ENCODE measurements at places on chromosomes 6 and 20. TPM values are rescaled to one million over a fixed set of nuclear protein-coding genes. Genes with fewer than 3 reads are reported as not detected.

DNA sequence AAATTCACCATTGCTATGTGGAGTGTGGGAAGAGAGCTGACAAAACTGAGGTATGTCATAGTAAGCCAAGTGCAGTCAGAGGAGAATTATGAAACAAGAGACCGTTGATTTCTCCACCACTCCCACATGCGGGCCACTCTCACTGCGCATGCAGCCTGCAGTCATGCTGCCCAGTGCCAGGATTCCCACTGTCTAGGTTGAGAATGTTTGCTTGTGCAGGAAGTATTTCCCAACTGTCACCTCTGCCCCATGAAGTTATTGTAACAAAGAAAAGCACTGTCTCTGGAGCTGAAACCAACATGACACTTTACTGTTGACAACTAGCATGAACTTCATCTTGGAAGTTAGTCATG, 18.7 kb upstream of the SFT2D1 start:
- no peak overlapping the region for H3K4me3 ChIP-seq
- H3K27me3 ChIP-seq: peaks cover 9% of the 10 kb centered on the region
- H3K27ac ChIP-seq: no peak overlapping the region

DNA sequence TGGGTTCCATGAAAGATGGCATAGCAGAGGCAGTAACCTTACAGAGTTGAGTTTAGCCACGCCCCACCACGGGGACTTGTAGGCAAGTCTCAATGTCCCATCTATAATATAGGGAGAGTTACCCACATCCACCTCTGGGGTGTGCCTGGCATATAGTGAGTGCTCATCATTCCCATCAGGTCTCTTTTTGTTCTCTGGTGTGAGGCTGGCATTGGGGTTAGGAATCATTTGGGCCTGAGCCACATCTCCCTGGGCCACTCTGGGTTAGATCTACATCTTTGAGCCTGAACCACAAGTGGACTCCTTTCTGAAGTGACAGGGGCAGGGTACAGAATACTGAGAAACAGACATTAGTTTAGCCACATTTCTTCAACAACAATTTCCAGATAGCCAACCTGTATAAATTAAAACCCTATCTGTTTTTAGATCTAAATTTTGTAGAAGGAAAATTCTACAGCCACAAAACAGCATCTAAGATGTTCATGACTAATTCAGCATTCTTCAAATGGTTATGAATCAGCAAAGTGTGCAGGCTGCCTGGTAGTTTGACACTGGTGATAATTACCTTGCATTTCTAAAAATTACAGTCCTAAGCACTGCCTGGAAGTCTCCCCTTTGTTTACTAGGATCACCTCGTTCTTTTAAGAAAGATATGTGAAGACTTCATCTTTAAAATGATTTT, 20.1 kb downstream of the RNF24 start:
- peaks cover 5% of the 10 kb centered on the region for H3K4me1 ChIP-seq
- no peak overlapping the region for H3K4me3 ChIP-seq
- H3K27me3 ChIP-seq: no peaks in the 10 kb centered on the region
- H3K27ac ChIP-seq: peak overlapping the region; percentile 2
- DNase-seq: no peak

Gene SLC4A11
- total RNA-seq: 22.7 TPM

Gene ADGRF1
- 39.6 TPM for total RNA-seq

GRCh38 chr20:53828682-53829254, 235.1 kb upstream of the ZNF217 start:
- peak; percentile 29 for DNase-seq
- peak overlapping the region; percentile 97 for H3K27ac ChIP-seq
- no peaks in the 10 kb centered on the region for H3K27me3 ChIP-seq
- H3K36me3 ChIP-seq: no peaks in the 10 kb centered on the region

DNA sequence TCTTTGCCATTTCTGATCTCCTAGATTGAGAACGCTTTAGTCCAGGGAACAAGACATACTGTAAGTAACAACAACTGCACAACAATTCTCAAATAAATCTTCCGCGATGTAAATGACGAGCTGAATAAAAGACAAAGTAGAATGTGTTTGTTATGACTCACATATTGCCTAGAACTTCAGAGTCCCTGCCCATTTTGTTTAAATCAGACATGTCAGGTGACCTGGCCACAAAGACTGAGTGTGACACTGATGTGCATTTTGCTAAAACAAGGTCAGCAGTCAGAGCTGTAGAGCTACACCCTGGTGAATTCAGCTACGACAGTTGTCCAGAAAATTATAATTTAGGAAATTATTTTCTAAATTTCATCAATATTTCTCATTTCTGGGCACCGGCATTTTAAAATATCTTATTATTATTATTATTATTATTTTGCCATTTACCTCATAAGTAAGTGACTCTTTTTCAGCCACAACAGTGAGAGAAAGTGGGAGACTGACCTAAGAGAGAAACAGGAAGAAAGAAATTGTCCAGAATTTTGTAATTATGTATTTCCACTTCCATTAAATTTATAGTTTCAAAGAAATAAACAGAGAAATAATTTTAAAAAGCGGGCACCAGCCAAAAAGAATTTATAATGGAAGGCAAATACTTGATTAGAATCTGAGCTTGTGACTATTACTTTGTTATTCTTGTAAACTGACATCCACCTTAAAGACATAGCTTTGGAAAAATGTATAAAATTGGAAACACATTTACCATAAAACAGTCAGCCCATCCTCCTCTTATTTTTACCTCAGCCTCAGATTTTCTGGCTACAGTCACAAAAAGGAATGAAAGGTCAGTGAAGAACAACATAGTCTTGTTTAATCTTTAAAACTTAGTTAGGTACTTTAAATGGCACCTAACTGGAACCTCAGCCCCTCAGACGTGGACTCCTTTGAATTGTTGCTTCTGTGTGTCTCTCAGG, 157.0 kb upstream of the CITED2 start:
- no peaks in the 10 kb centered on the region for H3K27me3 ChIP-seq
- H3K36me3 ChIP-seq: no peaks in the 10 kb centered on the region
- H3K27ac ChIP-seq: no peak overlapping the region

Gene SAMD10
- total RNA-seq: 4.2 TPM

DNA sequence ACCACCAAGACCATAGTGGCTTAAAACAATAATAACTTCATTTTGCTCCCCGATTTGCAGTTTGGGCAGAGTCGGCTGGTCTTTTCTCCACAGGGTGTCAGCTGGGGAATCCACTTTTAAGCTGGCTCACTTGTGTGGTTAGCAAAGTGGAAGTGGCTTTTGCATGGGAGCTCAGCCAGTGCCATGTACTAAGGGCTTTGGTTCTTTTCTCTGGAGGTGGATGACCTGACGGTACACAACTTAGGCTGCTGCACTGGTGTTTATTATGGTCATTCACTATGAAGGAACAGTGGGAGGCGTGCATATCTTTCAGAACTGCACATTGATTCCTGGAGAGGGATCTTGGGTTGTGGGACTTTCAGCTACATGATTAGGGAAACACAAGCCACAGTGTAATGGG, 141.0 kb downstream of the OR2B2 start:
- no peaks in the 10 kb centered on the region for H3K36me3 ChIP-seq
- no peaks in the 10 kb centered on the region for H3K27me3 ChIP-seq
- no peak for DNase-seq

DNA sequence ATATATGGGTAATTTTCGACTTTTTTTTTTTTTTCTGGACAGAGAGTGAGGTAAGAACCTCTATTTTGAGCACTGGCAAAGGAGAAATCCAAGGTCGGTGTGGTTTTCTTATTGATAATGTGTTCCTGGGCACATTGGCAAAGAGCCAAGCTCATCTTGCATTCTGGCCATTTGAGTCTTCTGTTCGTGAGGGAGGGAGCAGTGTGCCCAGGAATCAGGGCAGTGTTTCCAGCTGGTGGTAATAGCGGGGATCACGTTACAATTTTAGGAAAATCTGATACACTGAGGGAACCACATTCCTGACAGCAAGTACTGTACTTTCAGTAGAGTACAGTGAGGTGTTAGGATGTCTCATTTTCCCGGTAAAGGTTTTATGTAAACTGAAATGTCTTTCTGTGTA, 442.3 kb upstream of the MAP3K7 start:
- H3K36me3 ChIP-seq: no peaks in the 10 kb centered on the region
- DNase-seq: no peak
- H3K4me3 ChIP-seq: no peak overlapping the region
- no peaks in the 10 kb centered on the region for H3K4me1 ChIP-seq

Gene SLC22A7
- not detected for total RNA-seq

DNA sequence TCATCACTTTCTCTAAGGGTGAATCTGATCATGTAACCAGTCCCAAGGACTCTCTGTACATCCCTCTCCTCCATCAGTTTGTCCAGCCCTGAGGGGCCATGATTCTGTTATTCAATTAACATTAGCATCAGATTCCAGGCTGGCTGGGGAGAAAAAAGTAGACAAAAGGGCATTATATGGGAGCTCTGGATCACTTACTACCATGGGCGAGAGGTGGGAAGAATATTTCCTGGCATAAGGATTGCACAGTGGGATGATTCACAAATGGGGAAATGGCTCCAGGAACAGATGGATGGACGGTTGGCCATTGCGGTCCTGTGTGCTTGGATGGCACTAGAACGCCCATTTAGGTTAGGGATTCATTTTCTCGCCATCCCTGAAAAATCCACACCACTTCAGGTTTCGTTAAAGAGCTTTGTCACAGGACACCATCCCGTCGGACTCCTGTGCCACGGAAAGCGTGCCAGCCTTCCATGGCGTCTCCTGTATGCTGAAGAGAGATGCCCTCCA, 112.6 kb downstream of the THBS2 start:
- H3K4me3 ChIP-seq: no peak overlapping the region
- no peaks in the 10 kb centered on the region for H3K27me3 ChIP-seq
- no peaks in the 10 kb centered on the region for H3K36me3 ChIP-seq

Gene CLVS2
- total RNA-seq: not detected

GRCh38 chr6:112298021-112298745, 43.8 kb upstream of the LAMA4 start:
- H3K27ac ChIP-seq: no peak overlapping the region
- no peak for DNase-seq

- H3K27me3 ChIP-seq: no peaks in the 10 kb centered on the region
- H3K36me3 ChIP-seq: no peaks in the 10 kb centered on the region
Observed at GRCh38 chr6:133585978-133586377, 302.9 kb upstream of the TCF21 start.

DNA sequence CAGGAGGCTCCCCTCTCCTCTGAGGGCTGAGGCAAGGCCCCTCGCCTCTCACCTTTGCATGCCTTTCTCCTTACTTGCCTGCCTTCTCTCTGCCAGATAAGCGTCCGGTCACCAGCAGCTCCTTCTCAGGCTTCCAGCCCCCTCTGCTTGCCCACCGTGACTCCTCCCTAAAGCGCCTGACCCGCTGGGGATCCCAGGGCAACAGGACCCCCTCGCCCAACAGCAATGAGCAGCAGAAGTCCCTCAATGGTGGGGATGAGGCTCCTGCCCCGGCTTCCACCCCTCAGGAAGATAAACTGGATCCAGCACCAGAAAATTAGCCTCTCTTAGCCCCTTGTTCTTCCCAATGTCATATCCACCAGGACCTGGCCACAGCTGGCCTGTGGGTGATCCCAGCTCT, 21.3 kb upstream of the PPARD start:
- H3K4me1 ChIP-seq: no peaks in the 10 kb centered on the region
- no peaks in the 10 kb centered on the region for H3K27me3 ChIP-seq
- DNase-seq: no peak
- H3K4me3 ChIP-seq: no peak overlapping the region
- H3K27ac ChIP-seq: no peak overlapping the region

Gene SNPH
- total RNA-seq: 3.2 TPM

Gene CSNK2B
- 210 TPM for total RNA-seq

- H3K4me3 ChIP-seq: no peak overlapping the region
- no peaks in the 10 kb centered on the region for H3K36me3 ChIP-seq
- H3K27me3 ChIP-seq: no peaks in the 10 kb centered on the region
- no peak for DNase-seq
Observed at GRCh38 chr6:69801225-69801624, 4.4 kb upstream of the LMBRD1 start.

DNA sequence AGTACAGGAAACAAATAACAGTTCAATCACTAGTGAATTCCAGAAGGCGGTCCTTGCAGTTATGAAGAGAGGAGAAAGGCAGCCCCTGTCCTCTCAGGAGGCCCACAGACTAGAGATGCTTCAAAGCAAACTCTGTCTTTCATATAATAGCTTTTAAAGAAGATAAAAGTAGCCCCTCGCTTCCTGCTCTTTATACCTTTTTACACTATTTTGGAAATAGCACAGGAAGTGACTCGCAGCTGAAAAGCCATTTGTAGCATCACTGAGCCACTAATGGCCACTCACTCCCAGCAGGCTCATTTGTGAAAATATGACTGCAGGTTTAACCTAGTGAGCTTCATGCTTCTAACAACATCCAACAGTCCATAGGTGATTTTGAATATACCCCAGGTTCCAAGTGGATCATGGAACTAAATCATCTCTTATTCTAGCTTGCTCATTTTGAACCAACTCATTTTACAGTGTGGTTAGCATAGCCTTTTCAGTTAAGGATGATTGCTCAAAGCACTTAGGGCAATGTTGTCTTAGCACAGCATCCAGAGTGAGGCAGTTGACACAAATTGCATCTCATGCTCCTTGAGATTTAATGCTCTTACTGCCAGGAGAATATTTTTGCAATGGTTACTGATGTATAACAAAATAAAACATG, 136.0 kb upstream of the NRSN1 start:
- no peaks in the 10 kb centered on the region for H3K27me3 ChIP-seq
- no peak overlapping the region for H3K4me3 ChIP-seq
- no peaks in the 10 kb centered on the region for H3K36me3 ChIP-seq
- no peak overlapping the region for H3K27ac ChIP-seq
- DNase-seq: no peak

DNA sequence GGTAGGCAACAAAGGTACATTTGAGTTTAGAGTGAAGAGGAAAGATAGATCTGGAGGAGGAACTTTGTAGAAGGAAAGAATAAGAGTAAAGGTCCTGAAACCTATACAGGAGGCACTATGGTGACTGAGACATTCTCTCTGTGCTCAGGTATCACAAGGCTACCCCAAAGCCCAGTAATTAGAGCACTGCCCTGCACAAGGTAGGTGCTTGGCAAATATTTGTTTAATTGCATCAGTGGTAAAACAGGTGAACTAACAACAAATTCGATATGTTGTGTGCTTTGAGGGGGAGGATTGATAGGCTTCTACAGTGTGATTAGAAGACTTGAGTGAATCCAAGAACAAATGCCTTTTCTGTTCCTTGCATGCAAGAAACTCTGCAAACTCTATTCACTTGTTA, 6.8 kb upstream of the TSHZ2 start:
- no peak for DNase-seq
- H3K36me3 ChIP-seq: no peaks in the 10 kb centered on the region
- no peak overlapping the region for H3K27ac ChIP-seq
- H3K4me3 ChIP-seq: no peak overlapping the region
- H3K27me3 ChIP-seq: no peaks in the 10 kb centered on the region
- no peaks in the 10 kb centered on the region for H3K4me1 ChIP-seq

- no peaks in the 10 kb centered on the region for H3K4me1 ChIP-seq
- H3K36me3 ChIP-seq: no peaks in the 10 kb centered on the region
- no peak overlapping the region for H3K4me3 ChIP-seq
- no peak overlapping the region for H3K27ac ChIP-seq
Observed at GRCh38 chr6:7080311-7080710, 27.4 kb upstream of the RREB1 start.

- peaks cover 82% of the 10 kb centered on the region for H3K27me3 ChIP-seq
- DNase-seq: no peak
- H3K36me3 ChIP-seq: no peaks in the 10 kb centered on the region
- no peak overlapping the region for H3K4me3 ChIP-seq
Observed at GRCh38 chr6:70289299-70289698, 13.6 kb downstream of the COL9A1 start.

Gene TP53TG5
- 0.76 TPM for total RNA-seq

GRCh38 chr20:45406260-45407066, 1.6 kb upstream of the DBNDD2 start:
- peak overlapping the region; percentile 83 for H3K27ac ChIP-seq
- no peaks in the 10 kb centered on the region for H3K27me3 ChIP-seq
- peak overlapping the region; percentile 71 for H3K4me3 ChIP-seq
- peaks cover 5% of the 10 kb centered on the region for H3K4me1 ChIP-seq
- peaks cover 11% of the 10 kb centered on the region for H3K36me3 ChIP-seq

Gene CDH26
- total RNA-seq: 0.34 TPM

Gene LHFPL5
- 0.71 TPM for total RNA-seq
